NCI-H2029 treated with DMSO at 0.1 percent for 48 hours (cell line): ENCODE measurements at places on chromosomes 2 and 18.

DNA sequence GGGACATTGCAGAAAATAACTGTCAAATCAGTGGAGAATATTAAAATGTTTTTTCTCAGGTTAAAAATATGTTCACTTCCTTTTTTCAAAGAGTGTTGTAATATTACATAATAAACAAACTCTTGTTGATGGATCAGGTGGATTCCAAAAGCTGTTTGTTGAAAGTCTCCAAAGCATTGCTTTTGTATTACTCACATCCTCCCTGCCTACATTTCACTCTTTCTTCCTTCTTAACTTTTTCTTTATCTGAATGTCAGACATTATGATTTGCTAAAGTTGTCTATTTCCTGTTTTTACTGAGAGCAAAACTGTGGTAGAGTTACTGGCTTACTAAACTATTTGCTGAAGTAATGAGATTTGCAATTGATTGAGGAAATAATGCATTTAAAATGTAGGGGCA is 92.1 kb downstream of the CDH19 start:
- no peak for DNase-seq

DNA sequence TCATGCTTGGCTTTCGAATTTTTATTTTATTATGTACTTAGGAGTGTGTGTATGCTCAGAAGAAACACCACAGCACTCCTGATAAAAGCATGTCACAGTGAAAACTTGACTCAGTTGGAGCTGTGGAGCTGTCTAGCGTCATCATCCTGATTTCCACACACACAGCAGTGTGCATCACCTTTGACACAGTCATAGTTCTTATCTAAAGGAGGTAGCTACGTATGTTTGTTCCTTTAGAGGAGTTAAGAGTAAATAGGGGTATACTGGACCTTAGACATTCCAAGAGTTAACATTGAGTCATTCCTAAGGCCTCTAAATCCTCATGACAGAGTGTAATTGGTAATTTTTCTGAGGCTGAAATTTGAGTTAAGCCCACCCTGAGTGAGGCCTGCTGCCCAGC is 96.9 kb downstream of the PHLPP1 start:
- no peak for DNase-seq

DNA sequence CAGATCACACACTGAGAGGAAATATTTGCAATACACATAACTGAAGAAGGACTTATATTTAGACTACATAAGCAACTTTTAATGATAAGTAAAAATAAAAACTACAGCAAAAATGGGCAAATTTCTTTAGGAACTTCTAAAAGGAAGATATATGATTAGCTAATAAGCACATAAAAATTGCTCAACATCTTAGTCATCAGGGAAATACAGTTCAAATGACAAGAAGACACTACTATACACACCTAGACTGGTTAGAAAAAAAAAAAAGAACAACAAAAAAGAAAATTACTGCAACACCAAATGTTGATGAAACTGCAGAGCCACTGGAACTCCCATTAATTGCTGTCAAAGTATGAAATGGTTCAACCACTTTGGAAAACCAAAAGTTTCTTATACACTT is 1247.5 kb upstream of the ACVR2A start:
- DNase-seq, result no peak

DNA sequence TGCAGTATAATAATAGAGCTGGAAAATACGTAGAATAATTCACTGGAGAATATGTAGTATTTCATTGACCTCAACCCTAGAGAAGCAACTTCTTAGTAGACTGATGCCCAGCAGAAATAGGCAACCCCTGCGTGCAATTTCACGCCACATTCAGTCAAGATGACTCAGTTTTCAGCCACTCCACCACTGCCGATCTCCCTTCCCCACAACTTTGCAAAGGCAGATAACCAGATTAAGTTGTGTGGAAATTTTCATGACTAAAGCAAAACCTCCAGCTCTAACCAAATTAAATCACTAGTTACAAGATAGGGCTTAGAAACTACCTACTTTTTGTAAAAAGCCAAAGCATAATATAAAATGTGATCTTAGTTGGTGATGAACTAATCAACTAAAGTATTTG is 63.3 kb upstream of the STK17B start:
- DNase-seq, result no peak

DNA sequence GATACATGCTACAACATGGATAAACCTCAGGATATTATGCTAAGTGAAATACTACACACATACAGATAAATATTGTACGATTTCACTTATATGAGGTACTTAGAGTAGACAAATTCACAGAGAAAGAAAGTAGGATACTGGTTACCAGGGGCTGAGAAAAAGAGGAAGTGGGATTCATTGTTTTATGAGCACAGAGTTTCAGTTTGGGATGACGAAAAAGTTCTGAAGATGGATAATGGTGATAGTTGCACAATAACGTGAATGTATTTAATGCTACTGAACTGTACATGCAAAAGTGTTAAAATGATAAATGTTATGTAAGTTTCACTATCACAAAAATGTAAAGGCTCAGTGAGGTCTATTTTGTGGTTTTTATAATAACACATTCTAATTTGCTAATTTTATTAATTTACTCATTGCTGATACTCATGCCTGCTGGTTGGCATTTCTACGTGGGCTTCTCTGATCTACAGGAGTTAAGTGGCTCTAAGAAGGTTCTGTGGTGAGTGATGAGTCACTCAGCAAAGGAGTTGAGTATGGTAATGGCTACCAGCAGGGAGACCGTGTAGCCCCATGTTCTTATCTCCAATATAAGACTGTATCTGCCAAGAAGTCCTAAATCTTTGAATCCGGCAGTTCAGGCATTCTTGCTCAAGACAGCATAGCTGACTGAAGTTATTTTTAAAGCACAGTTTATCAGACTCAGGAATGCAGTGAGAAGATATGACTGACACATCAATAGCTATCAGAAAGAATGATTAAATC is 41.1 kb downstream of the UPP2 start:
- no peak for DNase-seq

DNA sequence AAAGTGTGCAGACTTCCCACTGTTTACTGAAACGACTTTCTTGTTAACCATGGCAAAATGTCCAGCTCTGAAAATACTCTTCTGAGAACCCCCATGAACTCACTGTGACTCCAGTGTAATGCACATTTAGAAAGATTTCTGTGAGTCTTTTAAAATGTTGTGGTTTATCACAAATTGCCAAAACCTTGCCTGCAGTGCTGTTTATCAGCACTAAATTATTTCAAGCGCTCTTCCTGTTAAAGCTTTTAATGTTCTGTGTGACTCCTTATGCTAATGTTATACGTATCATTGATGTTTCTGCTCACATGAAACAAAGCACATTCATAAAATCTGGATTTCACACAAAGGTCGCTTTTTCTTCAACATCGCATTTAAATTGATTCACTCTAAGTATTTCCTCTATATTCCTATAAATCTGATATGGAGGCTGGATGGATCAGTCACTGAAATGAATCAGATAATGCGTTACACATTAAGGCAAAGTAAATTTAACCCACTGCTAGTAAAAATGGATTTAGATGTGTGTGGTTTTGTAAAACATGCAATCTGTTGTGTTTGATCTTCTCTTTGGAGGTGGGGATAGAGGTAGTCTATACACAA is 521.2 kb downstream of the NYAP2 start:
- no peak for DNase-seq

DNA sequence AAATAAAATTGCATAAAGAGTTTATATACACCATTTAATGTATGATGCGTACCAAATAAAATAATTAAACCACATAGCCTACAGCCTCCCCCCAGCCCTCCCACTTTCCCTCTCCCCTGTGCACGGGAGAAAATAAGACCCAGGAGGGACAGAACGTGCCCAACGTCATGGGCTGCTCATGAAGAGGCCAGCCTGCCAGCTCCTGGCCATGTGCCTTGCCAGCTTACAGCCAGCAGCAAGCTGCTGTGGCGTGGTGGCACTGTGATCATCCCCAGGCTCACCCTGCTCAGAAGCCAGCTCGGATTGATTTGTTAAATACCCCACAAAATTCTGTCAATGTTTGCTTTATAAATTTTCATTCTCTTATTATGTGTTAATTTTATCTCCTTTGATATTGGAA is 7.6 kb downstream of the GPR148 start:
- DNase-seq, result no peak

- no peak for DNase-seq
These were observed 110.9 kb upstream of the COPS8 start for GRCh38 chr2:236974752-236975151.

DNA sequence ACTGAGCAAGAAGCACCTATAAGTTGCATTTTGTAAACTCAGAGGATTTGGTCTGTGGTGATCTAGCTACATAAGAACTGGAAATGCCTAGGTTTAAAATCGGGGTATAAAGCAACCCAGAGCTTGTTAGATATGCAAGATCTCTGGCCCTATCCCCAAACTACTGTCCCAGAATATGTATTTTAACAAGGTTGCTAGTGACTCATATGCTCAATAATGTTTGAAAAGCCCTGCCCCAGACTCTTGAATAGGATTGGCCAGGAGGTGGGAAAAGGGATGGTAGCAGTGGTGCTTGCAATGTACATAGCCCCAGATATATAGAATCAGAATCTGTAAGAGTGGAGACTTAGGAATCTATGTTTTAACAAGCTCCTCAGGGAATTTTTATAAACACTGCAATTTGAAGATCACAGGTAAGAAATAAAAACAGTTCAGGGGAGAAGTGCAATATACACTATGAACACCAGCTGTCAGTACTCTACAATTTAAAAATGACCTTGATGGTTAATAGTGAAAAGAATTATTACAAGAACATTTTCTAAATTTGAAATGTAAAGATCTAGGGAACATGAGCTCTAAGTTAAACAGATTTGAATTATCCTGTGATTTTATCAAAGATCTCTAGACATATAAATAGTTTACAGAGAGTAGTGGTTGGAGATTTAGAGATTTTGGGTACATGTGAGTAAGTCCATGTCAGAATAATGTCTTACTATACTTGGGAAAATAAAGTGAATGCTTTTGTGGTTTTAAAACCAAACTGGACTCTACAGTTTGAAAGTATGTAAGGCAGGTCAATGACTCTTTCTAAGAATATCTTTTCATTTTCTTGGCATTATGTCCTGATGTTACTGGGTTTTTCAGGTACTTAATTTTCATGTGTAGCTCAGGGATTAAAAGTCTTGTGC is 7.7 kb upstream of the MMADHC start:
- DNase-seq, result no peak

GRCh38 chr18:78975292-78975691 is 4.3 kb upstream of the SALL3 start:
- DNase-seq, result no peak

GRCh38 chr18:2547477-2548087 is 23.7 kb downstream of the METTL4 start:
- DNase-seq, result no peak

- no peak for DNase-seq
These were observed 123.4 kb downstream of the ANKRD30BL start for GRCh38 chr2:132038179-132038882.

- DNase-seq, result no peak
These were observed 24.9 kb downstream of the CCNT2 start for GRCh38 chr2:134943540-134943939.

GRCh38 chr2:113148606-113149552 is 21.5 kb downstream of the IL1RN start:
- DNase-seq, result no peak

- peak; percentile 46 for DNase-seq
These were observed 15.7 kb downstream of the STK39 start for GRCh38 chr2:168231609-168232241.

DNA sequence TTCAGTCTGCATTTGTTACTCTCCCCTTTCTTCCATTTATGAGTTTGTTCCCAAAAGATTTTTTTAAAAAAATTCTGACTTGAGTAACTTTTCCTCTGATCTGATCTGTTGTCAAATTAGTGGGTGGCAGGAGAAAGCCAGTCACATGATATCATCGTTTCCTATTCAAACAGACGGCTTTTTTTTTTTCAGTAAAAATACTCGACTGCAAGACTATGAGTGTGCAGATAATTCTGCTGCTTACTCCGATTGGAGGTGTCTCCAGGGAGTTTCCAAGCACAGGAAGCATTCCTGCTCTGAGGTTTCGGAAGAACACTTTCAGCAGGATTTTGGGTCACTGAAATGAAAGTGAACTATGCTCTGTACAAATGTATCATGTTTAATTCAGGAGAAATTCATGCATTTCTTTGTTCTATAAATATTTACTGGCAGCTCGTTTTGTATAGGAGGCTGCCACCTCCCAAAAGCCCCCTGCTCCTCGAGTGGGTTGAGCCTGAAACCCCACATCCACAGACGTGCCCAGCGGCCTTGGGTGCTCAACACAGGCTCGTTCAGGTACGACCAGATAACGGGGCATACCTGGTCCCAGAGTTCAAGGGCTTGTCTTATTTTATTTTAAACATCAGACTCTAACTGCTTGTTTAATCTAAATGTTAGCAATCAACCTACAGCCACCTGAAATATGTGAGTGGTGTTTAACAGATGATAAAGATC is 126.9 kb upstream of the ZNF516 start:
- DNase-seq, result no peak

DNA sequence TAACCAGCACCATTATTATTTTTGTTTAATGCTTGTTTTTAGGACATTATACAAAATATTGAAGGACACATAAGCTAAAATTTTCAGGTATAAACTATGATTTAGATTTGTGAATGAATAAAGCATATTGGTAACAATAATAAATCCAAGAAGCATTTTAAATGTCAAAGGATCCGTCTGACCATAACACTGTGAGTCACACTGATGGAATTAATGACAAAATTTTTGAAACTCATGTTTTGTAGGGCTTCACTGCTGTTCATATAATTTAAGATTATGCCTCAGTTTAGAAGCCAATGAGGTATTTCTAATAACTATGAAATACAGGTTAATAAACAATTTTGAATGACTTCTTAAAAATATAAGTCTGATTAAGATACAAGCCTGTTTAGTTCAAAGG is 124.6 kb downstream of the TMEFF2 start:
- no peak for DNase-seq

DNA sequence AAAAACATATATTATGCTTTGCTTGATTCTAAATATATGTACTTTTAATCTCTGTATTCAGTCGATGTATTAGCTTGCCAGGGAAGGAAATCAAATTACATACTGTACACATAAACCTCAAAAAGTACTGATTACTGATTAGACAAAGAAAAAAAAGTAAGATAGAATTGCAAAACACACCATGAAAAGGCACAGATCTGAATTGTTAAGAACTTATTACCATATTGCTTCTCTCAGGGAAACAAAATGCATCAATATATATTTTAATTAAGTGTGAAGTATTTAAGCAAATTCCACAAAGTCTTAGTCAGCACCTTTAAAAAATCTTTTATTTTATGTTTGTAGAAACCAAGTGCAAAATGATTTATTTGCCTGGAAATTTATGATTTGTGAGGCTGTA is 309.3 kb downstream of the RNF144A start:
- DNase-seq, result no peak

- no peak for DNase-seq
These were observed 192.6 kb downstream of the DPP4 start for GRCh38 chr2:161881465-161881864.

GRCh38 chr2:55010149-55010591 is 40.1 kb downstream of the RTN4 start:
- DNase-seq, result peak; percentile 7

DNA sequence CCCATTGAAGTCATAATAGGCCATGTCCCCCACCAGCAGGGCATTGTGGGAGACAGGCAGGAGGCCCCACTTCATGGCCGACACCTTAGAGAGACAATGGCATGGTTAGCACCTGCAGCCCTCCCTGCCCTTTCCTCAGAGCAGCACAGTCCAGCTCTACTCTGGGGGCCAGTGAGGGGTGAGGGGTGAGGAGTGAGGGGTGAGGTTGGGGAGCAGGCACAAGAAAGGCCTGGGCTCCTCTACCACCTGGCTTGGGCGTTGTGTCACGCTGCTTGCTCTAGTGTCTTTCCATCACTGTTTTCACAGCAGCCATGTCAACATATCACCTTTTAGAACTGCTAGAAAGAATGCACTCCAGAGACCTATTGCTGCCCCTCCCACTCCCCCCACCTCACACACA is 77.2 kb downstream of the ADD2 start:
- no peak for DNase-seq

GRCh38 chr2:28901841-28902240 is 7.4 kb downstream of the WDR43 start:
- no peak for DNase-seq
